RPMI8226 (cell line): ENCODE measurements at places on chromosomes 16 and 17.

GRCh38 chr17:65564793-65565192, 3.3 kb upstream of the AXIN2 start:
- no peak for DNase-seq

- DNase-seq = no peak
These were observed 146.7 kb downstream of the RAB11FIP4 start for GRCh38 chr17:31538080-31538762.

DNA sequence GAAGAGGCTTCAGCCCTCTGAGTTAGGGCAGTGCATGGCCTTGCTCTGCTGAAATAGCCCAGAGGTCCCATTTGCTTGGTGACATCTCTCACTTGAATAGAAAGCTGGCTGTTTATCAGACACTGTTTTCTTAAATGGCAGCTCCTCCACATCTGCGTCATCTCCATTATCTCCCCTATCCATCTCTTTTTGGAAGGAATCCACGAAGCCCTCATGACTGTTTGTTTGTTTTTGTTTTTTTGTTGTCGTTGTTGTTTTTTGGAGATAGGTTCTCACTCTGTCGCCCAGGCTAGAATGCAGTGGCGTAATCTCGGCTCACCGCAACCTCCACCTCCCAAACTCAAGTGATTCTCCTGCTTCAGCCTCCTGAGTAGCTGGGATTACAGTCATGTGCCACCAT, 16.6 kb downstream of the NAA60 start:
- DNase-seq = no peak

- no peak for DNase-seq
These were observed 5.0 kb downstream of the RPL19 start for GRCh38 chr17:39205112-39205526.

DNA sequence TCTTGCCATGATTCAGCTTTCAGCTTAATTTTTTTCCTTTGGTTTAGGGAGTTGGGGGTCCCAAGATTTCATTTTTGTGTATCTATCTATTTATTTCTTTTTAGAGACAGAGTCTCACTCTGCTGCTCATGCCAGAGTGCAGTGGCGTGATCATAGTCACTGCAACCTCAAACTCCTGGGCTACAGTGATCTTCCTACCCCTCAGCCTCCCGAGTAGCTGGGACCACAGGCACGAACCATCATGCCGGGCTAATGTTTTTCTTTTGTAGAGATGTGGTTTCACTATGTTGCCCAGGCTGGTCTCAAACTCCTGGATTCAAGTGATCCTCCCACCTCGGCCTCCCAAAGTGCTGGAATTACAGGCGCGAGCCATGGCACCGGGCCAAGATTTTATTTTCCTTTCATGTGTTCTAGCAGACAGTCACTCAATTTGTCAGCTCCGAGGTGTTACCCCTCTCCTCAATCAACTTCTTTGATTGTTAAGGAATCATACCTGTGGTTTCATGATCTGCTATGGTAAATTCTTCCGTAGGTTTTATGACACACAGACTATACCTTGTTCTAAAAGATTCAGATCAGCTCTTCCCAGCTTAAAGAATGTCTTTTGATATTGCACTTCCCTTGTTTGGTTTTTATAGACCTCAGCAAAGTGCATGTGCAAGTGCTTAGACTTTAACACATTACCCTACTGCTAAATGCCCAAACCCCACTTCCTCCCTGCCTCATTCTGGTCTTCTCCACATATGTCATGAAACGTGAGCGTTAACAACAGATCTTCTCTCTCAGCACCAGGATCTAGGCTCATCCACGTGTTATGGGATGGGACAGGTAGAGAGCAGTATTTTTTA, 13.0 kb downstream of the UNC45B start:
- no peak for DNase-seq

- DNase-seq = peak; percentile 87
These were observed 10.6 kb upstream of the CETP start for GRCh38 chr16:56950881-56951771.

DNA sequence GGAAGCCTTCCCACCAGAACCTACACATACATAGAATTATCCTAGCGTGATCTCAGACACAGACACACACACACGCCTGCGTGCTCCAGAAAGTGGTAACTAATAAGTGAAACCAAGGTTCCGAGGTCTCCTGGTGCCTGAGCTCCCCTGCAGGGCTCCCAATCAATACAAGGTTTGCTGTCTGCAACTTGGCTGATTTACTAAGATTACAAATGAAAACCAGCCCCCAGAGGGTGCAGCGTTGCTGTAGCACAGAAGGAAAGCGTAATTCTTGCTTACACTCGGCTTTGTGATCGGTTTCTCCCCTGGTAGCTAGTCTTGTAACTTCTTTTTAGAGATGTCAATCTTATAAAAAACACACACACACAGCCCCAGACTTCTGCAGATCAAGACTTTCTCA, 334.1 kb upstream of the XYLT1 start:
- DNase-seq = no peak

- DNase-seq = peak; percentile 10
These were observed 3.6 kb downstream of the C17orf58 start for GRCh38 chr17:67992548-67993152.

DNA sequence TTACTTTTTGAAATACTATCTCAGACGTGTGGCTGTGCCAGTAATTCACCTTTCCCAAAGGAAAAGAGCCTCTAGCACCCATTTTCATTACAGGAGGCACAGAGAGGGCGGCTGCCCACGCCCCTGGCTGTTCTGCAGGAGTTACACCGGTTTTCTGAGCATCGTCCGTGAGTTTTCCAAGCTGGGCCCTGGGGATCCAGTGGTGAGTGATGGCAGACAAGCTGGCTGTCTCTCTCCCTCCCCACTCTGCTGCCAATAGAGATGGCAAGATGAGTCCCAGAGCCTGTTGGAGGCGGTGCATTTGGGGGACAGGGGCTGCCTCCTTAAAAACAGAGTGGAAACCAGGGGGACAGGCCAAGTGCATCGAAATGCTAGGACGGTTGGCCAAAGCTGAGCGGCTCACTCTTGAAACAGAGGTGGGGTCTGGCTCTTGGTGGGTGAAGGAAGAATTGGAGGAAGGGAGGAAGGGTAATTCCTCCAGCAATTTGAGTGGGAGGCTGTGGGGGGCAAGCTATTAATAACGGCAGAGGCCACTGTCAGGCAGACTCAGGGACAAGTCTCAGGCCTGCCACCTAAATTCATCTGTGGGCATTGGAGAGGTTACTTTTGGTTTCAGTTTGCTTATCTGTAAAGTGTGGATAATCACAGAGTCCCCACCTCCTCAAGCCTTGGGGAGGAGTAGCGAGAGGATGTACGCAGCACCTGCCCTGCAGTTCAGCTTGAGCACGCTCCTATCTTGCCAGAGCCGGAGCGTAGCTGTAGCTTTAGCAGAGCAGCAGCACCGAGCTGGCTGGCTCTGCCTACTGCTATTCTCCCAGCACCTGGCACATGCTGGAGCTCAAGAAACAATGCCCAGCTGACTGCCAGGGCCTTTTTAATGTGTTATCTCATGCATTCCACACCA, 7.5 kb upstream of the NOS2 start:
- peak; percentile 59 for DNase-seq

- peak; percentile 85 for DNase-seq
These were observed 91.8 kb downstream of the YPEL2 start for GRCh38 chr17:59423137-59423724.

DNA sequence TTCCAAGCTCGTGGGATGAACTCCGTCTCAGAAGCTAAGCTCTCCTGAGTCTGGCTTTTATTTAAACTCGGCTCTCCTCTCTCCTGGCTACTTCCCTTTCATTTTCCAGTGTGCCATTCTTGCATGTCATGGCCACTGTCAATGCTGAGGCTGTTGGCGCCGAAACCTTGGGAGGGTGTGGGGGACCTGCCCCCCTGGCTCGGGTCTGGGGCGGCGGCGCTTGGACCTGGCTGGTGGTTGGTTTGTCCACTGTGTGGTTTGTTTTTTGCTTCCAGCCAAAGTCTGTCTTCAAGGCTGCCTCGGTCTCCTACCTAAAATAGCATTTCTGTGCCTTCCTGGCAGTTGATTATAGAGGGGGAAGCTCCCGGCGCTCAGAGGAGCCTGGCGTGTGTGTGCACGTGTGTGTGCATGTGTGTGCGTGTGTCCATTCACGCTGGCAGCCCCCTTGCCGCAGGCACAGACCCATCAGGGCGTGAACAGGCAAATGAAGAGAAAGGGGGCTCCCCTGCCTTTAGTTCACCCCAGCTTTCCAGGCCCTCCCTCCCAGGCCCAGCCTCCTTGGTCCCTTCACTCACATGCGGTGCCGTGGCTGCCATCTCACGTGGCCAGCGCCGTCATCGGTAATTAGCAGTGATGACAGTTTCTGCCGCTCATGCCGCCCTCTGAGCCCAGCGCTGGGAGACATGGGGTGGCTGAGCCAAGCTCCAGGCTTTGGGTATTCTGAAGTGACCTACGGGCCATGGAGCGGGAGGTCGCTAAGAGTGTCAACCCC, 179.9 kb downstream of the SEC14L1 start:
- peak; percentile 83 for DNase-seq

DNA sequence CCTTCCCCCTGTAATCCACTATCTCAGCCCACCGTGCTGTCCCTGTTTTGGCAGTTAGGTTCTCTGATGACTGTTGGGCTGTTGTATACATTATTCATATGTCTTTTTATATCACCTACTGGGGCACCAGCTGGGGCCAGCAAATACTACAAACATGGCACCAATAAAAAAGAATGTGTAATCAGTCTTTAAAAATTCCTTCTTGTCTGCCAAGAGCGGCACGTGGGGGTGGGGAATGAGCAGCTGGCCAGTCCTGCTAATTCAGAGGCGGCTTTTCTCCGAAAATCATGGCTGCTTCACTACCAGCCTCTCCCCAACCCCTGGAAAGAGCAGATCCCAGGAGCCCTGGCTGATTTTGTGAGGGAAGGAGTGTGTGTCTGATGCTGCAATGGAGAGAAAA, 77.7 kb upstream of the EEF2KMT start:
- DNase-seq = no peak

- DNase-seq = no peak
These were observed 19.8 kb downstream of the SREBF1 start for GRCh38 chr17:17816831-17817551.

DNA sequence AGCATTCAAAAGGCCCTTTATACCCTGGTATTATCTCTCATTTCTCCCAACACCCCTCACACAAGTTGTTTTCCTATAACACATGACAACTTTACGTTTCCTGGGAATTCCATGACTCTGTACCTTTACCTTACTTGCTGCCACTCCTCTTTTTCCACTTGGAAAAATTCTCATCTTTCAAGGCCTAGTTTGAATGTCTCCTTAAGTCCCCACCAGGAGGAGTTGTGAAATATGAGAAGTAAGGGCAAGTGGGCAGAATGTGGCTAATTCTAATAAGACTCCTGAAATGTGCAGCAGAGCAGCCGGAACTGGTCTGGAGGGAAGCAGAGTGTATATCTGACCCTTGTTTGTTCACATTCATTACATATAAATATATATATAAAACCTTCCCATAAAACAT, 39.7 kb downstream of the BRCA1 start:
- no peak for DNase-seq

GRCh38 chr16:77594799-77595596, 127.3 kb upstream of the NUDT7 start:
- DNase-seq = no peak

GRCh38 chr17:52136166-52136565, 22.3 kb downstream of the CA10 start:
- no peak for DNase-seq

- no peak for DNase-seq
These were observed 631.9 kb upstream of the CA10 start for GRCh38 chr17:52790359-52790955.

DNA sequence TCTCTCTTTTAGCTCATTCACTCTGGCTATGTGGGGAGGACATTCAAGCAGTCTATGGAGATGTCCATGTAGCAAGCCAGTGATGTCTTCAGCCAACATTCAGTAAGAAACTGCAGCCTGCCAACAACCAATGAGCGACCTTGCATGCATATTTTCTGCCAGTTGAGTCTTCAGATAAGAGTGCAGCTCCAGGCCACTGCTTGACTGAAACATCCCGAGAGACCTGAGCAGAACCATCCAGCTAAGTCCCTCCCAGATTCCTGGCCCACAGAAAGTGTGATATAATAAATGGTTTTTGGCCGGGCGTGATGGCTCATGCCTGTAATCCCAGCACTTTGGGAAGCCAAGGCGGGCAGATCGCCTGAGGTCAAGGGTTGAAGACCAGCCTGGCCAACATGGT, 10.5 kb upstream of the C17orf58 start:
- DNase-seq = no peak

DNA sequence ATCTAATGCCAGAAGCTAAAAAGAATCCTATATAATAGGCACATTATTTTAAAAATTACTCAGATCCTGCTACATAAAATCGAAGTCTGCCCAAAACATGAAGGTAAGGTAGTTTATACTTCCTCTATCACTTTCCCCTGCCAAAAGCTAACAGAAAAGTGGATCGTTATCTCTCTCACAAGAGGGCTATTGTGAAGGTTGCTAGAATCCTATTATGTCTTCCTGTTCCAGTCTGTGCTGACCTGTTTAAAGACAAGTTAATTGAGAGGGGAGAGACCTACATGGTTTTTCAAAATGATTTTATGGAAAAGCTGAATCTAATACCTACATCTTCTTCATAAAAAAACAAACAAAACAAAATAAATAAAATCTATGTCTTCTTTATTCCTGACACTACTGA, 1410.9 kb upstream of the CDH8 start:
- no peak for DNase-seq

- DNase-seq = no peak
These were observed 12.4 kb upstream of the NFAT5 start for GRCh38 chr16:69553332-69553731.

- DNase-seq = no peak
These were observed 25.3 kb downstream of the MBTPS1 start for GRCh38 chr16:84091460-84091859.

GRCh38 chr17:39617446-39618245, 9.1 kb upstream of the PPP1R1B start:
- peak; percentile 80 for DNase-seq

DNA sequence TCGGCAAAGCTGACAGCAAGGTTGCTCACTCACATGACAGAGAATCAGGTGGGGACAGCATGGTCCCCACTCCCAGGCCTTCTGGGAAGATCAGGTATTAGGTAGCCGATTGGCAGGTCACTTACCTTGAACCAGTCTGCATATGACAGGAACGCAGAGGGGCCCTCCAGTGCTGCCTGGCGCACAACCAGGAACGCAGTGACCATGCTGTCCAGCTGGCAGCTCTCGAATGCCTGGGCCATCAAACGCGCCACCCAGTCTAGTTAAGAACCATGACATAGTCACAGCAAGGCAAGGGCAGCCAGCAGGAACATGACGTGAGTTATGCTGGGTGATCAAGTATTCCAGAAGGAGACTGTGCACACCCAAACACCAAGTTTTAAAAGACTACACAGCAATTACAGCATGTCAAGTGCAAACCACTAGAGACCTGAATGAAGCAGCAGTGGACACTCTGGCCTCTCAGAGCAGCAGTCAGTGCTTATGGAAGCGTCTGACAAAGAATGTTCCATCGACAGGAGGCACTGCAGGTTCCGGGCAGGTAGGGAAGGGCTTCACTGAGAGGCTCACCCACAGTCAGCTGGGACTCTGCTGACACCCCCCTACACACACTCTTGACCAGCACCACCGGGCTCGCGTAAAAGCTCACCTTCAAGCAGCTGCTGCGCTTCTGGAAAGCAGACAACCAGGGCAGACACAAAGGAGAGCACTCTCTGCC, 25.0 kb downstream of the FANCA start:
- DNase-seq = no peak

GRCh38 chr17:1860978-1861377, 31.2 kb downstream of the RPA1 start:
- DNase-seq = no peak

- DNase-seq = peak; percentile 20
These were observed 17.1 kb downstream of the PSKH1 start for GRCh38 chr16:67910158-67910557.

- DNase-seq = peak; percentile 68
These were observed 737 bp downstream of the DHRS13 start for GRCh38 chr17:28901866-28902818.
